WTC11 (cell line): ENCODE measurements at places on chromosomes 3 and 15. TPM values are rescaled to one million over a fixed set of nuclear protein-coding genes. Genes with fewer than 3 reads are reported as not detected.

DNA sequence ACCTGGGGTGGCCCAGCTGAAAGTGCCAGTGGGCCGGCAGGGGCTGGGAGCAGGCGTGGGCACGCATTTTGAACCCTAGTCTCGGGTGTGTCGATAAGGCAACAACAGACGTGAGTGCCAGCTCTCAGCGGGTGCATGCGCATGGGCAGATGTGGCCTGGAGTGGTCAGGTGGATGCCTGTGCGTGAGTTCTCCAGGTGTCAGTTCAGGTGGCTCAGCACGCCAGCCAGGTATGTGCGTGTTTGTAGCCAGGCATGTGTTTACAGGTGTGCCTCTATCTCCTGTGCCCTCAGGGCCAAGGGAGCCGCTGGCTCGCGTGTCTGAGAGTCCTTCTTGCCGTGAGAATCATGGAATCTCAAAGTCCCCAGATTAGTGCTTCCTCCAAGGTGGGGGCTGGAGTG is 14.8 kb downstream of the CYP1A2 start:
- H3K36me3 ChIP-seq: no peaks in the 10 kb centered on the region
- H3K4me3 ChIP-seq: no peak overlapping the region
- H3K27me3 ChIP-seq: peaks cover 3% of the 10 kb centered on the region; the same call in 1 of the 2 replicates

DNA sequence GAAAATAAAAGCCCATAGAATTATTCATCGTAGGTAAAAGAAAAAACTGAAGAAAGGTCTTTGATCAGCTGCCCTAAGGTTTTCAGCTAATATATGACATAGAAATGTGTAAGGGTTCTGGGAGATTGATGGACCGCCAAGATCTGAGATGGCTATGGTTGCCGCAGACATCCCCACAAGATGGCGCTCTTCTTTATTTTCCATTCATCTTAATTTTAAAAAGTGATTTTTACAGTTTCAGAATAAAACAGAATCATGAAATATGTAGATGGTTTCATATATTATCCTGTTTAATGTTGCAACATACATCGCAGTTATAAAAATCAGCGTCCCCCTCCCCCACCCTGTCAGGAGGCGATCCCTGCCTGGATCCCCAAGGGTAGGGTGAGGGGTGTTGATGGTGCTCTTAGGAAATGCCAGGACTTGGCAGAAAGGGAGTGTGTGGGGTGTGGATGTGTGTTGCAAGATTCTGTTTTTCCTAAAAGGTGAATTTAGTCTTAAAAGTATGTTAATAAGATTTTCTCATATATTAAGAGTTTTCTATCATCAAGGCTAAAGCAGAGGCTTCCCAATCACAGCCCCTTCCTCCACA is 68.8 kb downstream of the ANXA2 start:
- peaks cover 33% of the 10 kb centered on the region for H3K4me1 ChIP-seq
- H3K27ac ChIP-seq: no peak overlapping the region
- H3K36me3 ChIP-seq: no peaks in the 10 kb centered on the region
- no peaks in the 10 kb centered on the region for H3K27me3 ChIP-seq
- no peak overlapping the region for H3K4me3 ChIP-seq

GRCh38 chr3:52253314-52254304 is 8.1 kb downstream of the PPM1M start:
- no peaks in the 10 kb centered on the region for H3K27me3 ChIP-seq
- H3K4me1 ChIP-seq: no peaks in the 10 kb centered on the region
- H3K27ac ChIP-seq: no peak overlapping the region
- no peak overlapping the region for H3K4me3 ChIP-seq
- H3K36me3 ChIP-seq: peaks cover 50% of the 10 kb centered on the region
- DNase-seq: no peak

The ZBTB20 gene
- total RNA-seq: 1.1 to 1.5 TPM (median 1.3 TPM) in 3 replicates

The LRRIQ4 gene
- total RNA-seq: 0.09 to 0.34 TPM (median 0.18 TPM) in 3 replicates
